PC-3 (cell line): ENCODE measurements at places on chromosomes 12 and 14.

- peak; percentile 80 for DNase-seq
These were observed 164.5 kb downstream of the SLC38A4 start for GRCh38 chr12:46661110-46661845.

GRCh38 chr14:101175731-101176534, 272.4 kb upstream of the RTL1 start:
- no peak for DNase-seq

DNA sequence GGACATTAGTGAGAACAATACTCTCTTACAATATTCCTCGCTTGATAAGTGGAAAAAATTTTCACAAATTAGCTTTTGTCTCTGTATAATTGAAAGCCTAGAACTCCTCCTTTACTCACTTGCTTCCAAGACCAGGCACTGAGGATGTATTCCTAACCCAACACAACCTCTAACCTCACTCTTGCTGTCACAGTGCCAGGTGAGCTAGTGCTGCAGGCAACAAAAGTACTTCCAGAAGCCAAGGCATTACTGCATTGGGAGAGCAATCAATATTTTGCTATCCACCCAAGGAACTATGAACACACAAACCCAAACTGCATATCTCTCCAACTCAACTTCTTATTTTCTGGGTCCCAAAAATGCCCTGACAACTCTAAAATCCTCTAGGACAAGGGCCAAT, 1081.0 kb downstream of the VRK1 start:
- DNase-seq: no peak

DNA sequence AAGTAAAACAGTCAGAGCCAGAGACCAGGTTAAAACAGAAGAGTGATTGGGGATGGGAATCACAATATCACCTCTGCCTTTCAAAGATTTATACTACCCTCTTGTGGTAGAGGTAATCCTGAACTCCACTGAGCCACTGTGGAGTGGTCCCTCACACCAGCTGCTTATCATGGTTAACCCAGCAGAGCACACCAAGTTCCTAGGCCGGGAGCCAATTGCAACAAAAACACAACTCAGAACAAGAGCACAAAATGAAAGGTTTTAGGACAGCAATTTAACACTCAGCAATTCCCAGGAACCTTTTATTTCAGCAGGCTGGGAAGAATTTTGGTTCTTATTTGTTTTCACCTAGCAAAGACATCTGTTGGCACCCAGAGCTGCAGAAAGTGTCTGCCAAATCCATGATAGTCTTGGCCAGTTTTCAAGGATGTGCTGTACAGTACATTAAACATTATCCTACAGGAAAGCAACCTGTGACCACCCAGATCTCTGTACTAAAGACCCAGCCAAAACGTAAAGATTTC, 220.5 kb upstream of the ATXN7L3B start:
- peak; percentile 72 for DNase-seq
